ENCODE measurements at places on chromosomes 3 and 15.

DNA sequence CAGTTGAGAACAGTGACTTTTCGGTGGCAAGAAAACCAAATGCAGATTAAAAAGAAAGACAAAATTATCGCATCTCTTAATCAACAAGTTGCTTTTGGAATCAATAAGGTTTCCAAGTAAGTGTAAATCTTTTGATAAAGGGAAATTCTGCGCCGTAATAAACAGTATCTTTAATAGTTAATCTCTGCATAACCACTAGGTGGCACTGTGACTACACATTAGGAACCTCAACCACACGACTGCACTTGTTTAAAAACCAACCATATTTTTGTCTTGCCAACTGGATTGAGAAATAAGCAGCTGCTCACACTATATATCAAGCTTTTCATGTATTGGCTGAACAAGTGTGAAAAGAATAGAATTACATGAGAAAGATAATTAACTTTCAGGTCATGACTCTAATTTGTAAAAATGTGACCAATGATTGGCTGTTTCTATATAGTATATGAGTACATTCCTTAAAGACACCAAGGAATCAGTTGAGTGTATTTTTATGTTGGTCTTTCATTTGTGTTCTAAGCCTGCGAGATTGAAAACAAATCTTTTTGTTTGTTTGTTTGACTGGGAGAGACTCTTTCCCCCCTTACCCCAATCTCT, 72.7 kb downstream of the DZIP3 start:
- peak; percentile 86 for DNase-seq

- no peak for DNase-seq
Observed at GRCh38 chr15:69737916-69738315, 285.3 kb downstream of the RPLP1 start.

- DNase-seq, result no peak
Observed at GRCh38 chr3:170962411-170962810, 54.0 kb upstream of the EIF5A2 start.

- no peak for DNase-seq
Observed at GRCh38 chr3:40827226-40827625, 302.5 kb downstream of the ZNF621 start.

GRCh38 chr3:83235180-83235814, 1473.9 kb upstream of the GBE1 start:
- DNase-seq, result no peak

DNA sequence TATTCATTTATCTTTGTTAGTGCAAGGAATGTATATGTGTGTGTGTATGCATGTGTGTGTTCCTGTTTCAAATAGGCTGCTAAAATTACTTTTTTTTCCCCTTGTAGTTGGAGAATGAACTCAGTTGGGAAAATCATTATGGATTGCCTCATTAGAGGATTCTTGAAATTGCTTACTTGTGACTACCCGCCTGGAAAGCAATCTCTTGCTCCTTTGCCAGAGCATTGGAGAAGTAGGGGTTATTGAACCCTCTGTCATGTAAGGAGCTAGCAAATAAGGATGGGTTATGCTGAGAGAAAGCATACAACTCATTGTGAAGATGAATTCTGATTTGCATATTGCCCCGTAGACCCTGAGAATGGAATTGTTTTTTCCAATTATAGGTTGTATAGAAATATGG, 474.5 kb downstream of the CADM2 start:
- DNase-seq, result no peak

- DNase-seq, result no peak
Observed at GRCh38 chr15:33445984-33446383, 135.2 kb downstream of the RYR3 start.

DNA sequence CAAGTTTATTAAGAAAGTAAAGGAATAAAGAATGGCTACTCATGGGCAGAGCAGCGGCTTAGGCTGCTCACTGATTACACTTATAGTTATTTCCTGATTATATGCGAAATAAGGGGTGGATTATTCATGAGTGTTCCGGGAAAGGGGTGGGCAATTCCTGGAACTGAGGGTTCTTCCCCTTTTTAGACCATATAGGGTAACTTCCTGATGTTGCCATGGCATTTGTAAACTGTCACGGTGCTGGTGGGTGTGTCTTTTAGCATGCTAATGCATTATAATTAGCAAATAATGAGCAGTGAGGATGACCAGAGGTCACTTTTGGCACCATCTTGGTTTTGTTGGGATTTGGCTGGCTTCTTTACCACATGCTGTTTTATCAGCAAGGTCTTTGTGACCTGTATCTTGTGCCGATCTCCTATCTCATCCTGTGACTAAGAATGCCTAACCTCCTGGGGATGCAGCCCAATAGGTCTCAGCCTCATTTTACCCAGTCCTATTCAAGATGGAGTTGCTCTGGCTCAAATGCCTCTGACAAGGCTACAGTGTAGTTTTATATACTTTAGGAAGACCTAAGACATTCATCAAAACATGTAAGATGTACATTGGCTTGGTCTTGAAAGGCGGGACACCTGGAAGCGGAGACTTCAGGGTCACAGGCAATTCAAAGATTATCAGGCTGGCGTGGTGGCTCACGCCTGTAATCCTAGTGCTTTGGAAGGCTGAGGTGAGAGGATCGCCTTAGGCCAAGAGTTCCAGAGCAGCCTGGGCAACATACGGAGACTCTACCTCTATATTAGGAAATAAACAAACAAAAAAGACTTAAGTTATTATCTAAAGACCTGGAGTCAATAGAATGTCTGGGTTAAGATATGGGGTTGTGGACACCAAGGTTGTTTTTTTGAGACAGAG, 3.2 kb upstream of the BLOC1S6 start:
- DNase-seq, result no peak

GRCh38 chr3:134833453-134834163, 38.5 kb downstream of the EPHB1 start:
- DNase-seq, result no peak

- no peak for DNase-seq
Observed at GRCh38 chr3:183264268-183264667, 11.2 kb downstream of the B3GNT5 start.

GRCh38 chr3:179000144-179000543, 71.5 kb downstream of the ZMAT3 start:
- no peak for DNase-seq

- DNase-seq, result no peak
Observed at GRCh38 chr3:69649120-69650065, 89.9 kb upstream of the MITF start.

DNA sequence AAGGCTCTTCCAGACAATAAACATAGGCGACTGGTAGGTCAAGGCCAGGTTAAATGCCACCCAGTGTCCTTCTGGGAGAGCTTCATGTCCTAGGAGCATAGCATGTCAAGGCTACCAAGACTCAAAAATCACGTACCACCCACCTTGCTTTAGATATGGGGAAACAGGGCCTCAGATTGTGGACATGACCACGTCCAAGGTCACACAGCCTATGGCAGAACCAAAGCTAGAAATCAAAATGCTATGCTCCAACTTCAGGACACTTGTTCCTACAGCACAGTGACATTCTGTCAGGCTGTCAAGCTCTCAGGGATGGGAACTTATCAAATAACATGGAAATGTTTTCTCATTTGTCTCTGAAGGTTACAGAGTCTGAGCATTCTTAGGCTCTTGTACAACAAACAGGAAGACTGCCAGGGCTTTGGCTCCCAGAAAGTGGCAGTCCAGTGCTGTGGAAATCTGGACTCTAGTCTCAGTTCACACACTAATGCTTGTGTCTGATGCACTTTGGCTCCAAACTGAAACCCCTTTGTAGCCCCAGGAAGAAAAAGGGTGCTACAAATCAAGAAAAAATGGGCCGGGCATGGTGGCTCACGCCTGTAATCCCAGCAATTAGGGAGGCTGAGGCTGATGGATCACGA, 170.4 kb upstream of the LPP start:
- no peak for DNase-seq

DNA sequence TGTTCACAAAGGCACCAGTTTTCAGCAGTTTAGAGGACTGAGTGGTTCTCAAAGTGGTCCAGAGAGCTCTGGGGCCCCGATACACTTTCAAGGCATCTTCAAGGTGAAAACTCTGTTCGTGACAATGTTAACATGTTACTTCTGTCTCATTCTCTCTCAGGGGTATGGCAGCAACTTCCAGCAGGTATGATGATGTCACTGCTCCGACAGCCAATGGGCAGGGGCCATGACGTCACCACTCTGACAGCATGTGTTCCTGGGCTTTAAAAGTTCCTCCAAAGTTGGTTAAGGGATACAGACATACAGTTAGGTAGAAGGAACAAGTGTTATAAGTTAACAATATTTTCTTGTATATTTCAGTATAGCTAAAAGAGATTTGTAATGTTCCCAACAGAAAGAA, 87.9 kb downstream of the KLF15 start:
- DNase-seq, result no peak

GRCh38 chr3:21836227-21836626, 85.2 kb upstream of the ZNF385D start:
- no peak for DNase-seq

- no peak for DNase-seq
Observed at GRCh38 chr3:58691997-58692396, 25.4 kb upstream of the FAM3D start.

DNA sequence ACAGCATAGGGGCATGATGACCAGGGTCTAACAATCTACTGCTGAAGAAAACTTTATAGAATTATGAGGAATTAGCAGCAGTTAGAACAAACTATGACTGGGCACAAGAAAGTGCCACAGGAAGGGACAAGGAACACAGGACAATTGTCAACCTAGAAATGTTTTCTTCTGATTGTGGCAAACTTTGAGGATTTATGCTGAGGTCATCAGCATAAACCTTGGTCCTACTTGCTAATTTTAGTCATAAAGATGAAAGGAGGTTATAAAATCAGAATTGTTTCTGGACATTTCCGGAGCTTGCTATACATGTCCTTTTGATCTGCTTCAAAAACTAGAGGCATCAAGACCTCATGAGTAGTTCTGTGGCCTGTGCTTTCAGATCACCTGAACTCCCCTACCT, 446.6 kb upstream of the THBS1 start:
- DNase-seq, result no peak

- no peak for DNase-seq
Observed at GRCh38 chr3:100333051-100333450, 1.5 kb upstream of the NIT2 start.

DNA sequence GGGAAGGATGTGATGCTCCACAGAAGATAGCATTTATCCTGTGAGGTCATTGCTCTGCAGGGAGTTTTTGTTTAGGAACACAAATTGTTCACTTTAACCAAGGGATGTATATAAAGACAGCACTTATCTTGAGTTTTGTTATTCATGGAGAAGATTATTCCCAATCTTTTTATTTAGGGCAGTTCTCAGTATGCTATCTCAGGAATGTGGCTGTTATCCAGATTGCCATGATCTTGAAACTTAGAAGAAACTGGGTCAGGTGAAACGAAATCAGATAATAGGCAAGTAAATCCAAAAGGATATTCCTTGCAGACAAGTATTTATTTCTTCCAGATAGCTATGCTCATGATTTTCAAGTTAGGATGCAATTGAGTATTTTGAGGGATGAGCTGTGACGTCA, 19.3 kb upstream of the TMEM42 start:
- DNase-seq, result no peak

- DNase-seq, result peak; percentile 1
Observed at GRCh38 chr3:64530434-64531049, 157.3 kb downstream of the ADAMTS9 start.

- DNase-seq, result no peak
Observed at GRCh38 chr3:195544634-195545033, 1.5 kb upstream of the PPP1R2 start.

DNA sequence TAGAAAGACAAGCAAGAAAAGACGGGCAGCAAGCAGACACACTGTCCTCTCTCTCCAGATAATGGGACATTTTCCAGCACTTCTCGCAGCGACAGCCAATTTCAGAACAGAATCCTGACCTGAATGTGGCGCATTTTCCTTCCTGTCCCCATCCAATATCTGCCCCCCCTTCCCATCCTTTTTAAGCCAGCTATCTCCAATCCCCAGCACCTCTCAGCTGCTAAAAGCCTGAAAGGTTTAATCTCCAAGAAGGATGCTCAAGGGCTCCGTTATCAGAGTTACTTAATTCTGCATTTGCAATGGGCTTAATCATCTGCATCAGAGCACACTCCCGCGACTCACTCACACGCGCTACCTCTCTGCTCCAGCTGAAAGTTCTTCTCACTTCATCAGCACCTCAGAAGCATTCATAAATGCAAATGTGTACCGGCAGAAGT, 50.5 kb downstream of the SRGAP3 start:
- DNase-seq, result no peak

- peak; percentile 20 for DNase-seq
Observed at GRCh38 chr3:142180761-142181362, 31.5 kb upstream of the TFDP2 start.

GRCh38 chr3:196096382-196096953, 14.6 kb upstream of the TFRC start:
- no peak for DNase-seq

DNA sequence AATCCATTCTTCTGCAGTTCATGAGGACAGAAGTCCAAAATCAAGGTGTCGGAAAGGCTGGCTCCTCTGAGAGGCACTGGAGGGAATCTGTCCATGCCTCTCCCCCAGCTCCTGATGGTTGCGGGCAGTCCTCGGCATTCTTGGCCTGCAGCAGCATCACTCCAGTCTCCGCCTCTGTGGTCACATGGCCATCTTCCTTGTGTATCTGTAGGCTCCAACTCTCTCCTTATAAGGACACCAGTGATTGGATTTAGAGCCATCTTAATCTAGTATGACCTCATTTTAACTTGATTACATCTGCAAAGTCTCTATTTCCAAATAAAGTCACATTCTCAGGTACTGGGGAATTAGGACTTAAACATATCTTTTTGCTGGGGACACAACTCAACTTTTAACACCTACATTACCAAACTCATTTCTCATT, 56.0 kb upstream of the FLNB start:
- no peak for DNase-seq

DNA sequence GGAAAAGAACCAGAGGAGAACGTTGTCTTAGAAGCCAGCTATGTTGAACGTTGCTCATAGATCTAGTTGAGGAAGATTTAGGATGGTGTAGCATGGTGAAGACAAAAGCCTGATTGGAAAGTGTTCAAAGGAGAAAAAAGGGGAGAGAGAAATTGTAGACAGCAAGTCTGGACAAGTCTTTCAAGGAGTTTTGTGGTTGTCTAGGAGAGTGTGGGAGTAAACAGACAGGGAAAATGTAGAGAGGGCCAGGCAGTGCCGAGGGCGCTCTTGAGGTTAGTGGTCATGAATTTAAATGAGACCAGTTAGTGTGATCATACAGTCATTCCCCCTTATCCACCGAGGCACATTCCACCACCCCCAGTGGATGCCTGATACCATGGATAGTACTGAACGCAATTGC, 167.5 kb upstream of the IL12A start:
- DNase-seq, result no peak
